ENCODE measurements at places on chromosomes 6 and 20. TPM values are rescaled to one million over a fixed set of nuclear protein-coding genes. Genes with fewer than 3 reads are reported as not detected.

TP53RK gene
- 14.7 TPM for total RNA-seq

HLA-DQB1 gene
- total RNA-seq = not detected

SEMG1 gene
- total RNA-seq = not detected

TGM2 gene
- 1,197 TPM for total RNA-seq

RGS17 gene
- 13.8 TPM for total RNA-seq

ANKRD66 gene
- total RNA-seq = not detected

DST gene
- total RNA-seq = 127 TPM

FLRT3 gene
- 4.1 TPM for total RNA-seq

ATP6V1G2 gene
- 0.18 TPM for total RNA-seq

CST2 gene
- not detected for total RNA-seq

TSHZ2 gene
- total RNA-seq = under 0.01 TPM

ZNF451 gene
- total RNA-seq = 21.4 TPM

RNGTT gene
- total RNA-seq = 18.3 TPM

HS3ST5 gene
- under 0.01 TPM for total RNA-seq

PHF3 gene
- 16.1 TPM for total RNA-seq

FAM162B gene
- total RNA-seq = 7.8 TPM

BNIP5 gene
- not detected for total RNA-seq

ABHD16B gene
- not detected for total RNA-seq

RSPH9 gene
- 0.86 TPM for total RNA-seq

ADGB gene
- not detected for total RNA-seq

MANEA gene
- 10.4 TPM for total RNA-seq

TOMM6 gene
- total RNA-seq = 362 TPM

DDAH2 gene
- total RNA-seq = 65.7 TPM

RAD21L1 gene
- 0.29 TPM for total RNA-seq

SLC25A27 gene
- not detected for total RNA-seq

PSORS1C2 gene
- total RNA-seq = not detected

EYS gene
- under 0.01 TPM for total RNA-seq

APOM gene
- 1.4 TPM for total RNA-seq
